ENCODE measurements at places on chromosomes 1 and 21.

DNA sequence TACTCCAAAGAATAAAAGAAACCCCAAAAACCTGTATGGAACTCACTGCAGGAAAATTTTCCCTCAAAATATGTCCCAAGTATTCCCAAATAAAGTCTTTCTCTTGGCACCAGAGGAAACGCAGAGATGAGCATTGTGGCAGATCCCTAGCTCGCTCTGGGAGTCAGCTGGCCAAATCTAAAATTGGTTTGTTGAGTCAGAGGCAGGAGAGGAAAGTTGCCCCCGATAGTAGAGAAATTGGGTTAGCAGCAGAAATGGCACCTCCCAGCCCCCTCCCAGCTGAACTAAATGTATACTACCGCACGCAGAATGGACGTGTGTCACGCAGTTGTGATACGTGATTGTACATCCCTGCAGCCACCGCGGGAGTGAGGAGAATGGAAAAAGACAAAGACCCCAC is 39.9 kb upstream of the TARBP1 start:
- peak; percentile 63 for DNase-seq

DNA sequence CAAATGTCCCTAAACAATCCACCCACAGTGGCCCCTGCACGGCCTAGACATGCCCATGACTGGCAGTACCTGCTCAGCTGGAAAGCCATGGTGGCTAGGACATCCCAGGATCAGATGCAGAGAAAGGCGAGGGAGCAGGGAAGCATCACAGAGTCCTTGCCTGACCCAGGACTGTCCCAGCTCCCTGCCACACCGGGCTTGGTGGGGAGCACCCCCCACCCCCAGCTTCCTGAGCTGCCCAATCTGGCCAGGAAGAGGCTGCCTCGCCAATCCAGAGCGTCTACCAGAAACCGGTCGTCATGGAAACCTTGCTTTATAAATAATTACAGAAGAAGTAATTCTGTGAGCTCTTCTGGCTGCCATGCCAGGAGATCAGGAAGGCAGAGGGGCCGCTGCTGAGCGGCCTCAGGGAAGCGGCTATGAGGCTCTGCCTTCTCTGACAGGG is 34.8 kb downstream of the ACOT7 start:
- no peak for DNase-seq

GRCh38 chr1:40948741-40949443 is 30.6 kb upstream of the CTPS1 start:
- DNase-seq = peak; percentile 88

DNA sequence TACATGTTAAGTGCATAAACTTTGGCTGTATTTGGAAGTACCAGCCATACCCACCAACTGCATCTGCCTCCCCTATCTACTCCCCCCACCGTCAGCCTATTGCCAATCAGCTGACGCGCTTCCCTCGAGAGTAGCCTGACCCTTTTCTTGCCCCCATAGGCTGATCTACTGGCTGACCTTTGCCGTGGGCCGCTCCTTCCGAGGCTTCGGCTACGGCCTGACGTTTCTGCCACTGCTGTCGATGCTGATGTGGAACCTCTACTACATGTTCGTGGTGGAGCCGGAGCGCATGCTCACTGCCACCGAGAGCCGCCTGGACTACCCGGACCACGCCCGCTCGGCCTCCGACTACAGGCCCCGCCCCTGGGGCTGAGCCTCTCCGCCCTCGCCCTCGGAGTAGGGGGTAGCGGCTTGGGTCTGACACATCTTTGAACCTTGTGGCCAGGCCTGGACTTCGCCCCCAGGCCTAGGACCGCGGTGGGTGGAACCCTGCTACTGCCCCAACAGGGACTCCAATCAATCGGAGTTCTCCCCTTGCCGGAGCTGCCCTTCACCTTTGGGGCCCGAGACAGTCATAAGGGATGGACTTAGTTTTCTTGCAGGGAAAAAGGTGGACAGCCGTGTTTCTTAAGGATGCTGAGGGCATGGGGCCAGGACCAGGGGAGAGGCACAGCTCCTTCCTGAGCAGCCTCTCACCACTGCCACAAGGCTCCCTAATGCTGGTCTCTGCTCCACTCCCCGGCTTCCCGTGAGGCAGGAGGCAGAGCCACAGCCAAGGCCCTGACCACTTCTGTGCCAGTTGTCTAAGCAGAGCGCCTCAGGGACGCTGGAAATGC is 4.0 kb downstream of the GLMP start:
- DNase-seq = peak; percentile 68

DNA sequence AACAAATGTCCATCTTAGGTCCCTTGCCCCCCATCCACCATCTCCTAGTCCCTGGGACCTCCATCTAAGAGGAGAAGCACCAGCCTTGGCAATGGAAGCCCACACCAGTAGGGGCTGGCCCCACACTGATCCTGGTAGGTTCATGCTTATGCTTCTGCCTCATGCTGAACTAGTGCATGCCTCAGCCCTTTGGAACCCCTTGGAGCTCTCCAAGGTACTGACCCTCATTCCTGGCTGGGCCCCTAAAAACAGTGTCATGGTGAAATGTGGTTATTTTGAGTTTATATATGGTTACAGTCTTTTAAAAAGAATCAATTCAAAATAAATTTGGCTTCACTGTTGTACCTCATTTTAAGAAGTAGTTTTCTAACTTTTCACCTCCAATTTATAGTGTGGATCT is 108.3 kb downstream of the HIVEP3 start:
- peak; percentile 72 for DNase-seq

DNA sequence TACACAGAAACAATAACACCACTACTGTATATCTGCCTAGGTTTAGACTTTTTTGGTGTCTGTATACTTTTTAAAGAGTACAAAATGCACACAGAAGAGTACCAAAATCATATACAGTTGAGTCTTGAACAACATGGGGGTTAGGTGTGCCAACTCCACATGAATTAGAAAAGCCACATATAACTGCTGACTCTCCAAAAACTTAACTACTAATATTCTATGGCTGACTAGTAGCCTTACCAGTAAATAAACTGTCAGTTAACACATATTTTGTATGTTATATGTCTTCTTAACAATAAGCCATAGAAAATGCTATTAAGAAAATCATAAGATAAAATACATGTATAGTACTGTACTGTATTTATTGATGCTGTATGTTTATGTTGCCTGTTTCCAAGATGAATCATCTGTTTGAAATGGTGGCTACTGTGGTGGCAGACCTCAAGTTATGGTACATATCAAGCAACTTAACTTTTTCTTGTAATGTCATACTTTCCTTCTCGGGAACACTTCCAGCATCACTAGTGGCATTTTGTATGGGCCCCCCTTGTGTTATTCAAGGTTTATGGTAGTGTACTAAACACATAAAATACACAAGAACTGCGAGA is 71.2 kb downstream of the LHX4 start:
- DNase-seq = no peak

GRCh38 chr1:112263453-112263852 is 132.6 kb upstream of the CTTNBP2NL start:
- peak; percentile 60 for DNase-seq

DNA sequence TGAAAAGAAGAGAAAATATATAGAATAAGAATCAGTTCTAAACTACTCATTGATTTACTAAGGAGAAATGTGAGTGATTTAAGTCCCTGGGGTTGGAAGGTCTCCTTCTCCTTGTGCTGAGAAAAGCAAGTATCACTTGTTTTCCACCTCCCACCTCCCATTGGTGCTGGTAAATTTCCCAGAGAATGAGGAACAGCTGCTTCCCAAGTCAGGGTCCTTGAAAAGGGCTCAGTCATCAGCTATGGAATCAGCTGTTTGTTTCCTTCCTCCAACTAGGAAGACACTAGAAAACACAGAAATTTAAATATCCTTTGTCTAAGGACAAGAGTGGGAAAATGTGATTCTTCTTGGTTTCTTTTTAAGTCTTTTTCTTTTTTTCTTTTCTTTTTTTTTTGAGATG is 131.3 kb upstream of the C1orf21 start:
- DNase-seq = peak; percentile 87

DNA sequence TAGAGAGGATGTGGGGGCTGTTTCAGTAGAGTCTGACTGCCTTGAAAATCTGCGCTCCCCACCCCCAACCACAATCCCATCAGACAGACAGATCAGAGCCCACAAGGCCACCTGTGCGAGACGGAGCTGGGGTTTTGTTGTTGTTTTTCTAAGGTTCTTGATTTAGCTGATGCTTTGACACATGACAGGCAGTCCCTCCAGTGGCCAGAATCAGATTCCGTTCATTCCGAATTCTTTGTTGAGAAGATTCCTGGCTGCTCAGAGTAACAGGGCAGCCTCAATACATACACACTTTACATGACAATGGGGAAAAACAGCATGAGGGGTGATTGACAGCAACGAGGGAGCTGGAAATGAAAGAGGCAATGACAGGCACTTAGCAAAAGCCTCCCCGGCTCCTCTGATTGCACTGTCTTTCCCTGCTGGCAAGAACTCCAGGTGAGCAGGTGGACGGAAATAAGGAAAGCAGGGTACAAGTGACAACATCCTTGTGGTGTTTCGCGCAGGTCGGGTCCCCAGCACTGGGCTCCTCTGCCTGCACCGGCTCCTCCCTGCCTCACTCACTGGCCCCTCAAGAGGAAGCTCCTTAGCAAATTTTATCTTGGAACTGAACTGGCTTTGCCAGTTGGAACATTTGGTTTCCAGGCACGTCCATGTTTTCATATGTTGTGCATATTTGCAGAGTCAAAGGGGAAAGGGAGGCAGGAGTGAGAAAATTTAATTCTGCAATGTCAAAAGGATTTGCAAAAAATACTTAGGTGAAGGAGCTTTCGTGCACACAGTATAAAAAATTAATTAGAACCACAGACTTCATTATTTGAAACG is 148.7 kb downstream of the PGBD5 start:
- DNase-seq = peak; percentile 68

- DNase-seq = no peak
Measured at GRCh38 chr1:205095422-205095821, 11.2 kb upstream of the TMEM81 start.

DNA sequence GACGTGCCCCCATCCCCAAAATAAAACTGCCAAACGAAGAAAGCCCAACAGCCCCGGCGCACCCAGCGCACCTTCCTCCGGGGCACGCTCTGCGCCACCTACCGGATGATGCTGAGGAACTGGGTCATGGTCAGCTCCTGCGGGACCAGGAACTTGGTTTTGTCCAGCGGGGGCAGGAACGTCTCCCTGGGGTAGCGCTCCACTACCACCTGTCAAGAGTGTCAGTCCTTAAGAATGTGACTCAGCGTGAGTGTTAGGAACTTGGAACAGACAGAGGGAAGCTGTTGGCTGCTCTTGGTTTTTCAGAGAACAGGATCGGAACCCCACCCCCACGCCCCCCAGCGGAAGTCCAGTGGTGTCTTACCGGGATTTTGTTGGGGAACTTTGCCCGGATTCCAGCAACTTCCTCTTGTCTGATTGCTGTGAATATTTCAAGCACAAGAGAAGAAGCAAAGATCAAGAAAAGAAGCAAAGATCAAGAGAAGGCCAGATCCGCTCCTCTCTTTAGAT is 431 bp downstream of the MAP1LC3C start:
- peak; percentile 96 for DNase-seq

GRCh38 chr1:180182643-180183311 is 28.1 kb downstream of the QSOX1 start:
- DNase-seq = no peak

GRCh38 chr1:152035539-152036266 is 1.1 kb downstream of the S100A11 start:
- DNase-seq = peak; percentile 46

Measured in myocyte (in vitro differentiated cells).